ENCODE measurements at places on chromosomes 3 and 15.

DNA sequence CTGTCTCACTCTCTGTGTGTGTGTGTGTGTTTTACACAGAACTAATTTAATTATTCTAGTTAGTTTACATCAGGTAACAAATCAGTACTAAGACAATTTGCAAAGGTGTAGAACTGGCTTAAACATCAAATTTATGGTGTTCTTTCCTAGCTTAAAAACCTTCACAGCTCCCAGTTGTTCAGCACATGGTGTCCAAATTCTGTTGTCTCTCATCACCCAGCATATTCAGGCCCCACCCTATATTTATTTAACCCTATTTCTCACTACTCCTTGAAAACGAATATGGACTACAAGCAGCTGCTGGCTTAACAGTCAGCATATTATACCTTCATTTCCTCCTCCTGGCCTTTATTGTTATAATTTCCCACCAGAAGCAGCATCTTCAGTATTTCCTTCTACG lies 1.2 kb downstream of the IL20RB start:
- no peak for DNase-seq

DNA sequence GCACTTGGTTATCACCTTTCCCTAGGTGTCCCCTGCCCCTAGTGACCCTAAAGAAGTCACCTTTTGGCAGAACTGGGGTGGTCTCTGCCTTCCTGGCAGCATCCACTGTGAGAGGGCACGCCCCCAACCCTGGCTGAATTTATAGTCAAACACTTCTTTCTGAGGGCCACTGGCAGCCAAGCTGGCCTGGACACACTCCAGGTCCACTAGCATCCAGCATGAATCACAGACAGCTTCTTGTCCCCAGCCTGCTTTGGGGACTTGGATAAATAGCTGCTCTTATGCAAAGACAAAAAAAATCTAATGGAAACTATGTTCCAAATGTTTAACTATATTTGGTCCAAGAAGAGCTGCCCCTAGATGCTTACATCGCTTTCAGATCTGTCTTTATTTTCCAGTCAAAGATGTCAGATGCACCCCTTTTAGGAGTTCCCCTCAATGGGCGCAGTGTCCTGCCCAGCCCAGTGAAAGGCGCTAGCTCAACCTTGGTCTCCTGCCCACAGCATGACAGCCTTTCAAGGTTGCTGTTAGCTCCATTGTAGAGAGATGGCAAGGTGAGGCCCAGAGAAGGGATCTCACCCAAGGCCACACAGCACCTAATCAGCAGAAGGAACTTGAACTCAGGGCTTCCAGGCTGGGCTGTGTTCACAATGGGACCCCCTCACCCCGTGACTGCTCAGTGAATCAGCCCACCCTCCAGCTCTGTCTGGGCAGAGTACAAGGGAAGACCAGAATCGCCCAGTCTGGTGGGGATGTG lies 7.0 kb downstream of the RASL12 start:
- DNase-seq = no peak

DNA sequence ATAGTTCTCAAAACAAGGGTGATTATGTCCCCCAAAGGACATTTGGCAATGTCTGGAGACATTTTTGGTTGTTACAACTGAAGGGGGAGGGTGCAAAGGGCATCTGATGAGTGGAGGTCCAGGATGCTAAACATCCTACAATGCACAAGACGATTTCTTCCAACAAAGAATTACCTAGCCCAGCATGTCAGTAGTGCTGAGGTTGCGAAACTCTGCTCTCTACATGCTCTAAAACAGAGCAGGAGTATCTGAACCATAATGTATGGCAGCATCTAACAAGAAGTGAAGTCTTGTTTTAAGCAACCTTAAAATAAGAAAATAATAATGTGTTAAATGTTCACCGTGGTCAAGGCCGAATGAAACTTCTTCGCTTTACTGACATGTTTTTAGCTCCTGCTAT lies 7.0 kb downstream of the GYG1 start:
- no peak for DNase-seq

DNA sequence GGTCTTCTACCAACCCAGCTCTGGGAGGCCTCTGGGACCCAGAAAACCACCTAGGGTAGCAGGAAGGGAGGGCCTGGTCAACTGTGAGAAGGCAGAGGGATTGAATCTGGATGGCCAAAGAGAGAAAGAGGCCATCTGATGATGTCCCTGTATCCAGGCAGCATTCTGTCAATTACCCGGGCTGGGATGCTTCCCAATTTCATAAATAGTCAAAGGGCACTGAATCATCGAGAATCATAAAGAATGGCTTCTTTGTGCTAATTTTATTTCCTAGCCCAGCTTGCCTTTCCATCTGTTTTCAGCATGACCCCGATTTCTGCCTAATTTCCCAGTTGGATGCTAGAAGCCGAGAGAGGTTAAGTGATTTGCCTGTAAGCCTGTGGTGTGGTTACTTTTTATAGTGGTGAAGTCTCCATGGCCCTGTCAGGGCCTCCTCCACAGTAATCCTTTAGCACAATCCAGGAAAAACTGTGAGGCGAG lies 129.2 kb downstream of the FAM43A start:
- no peak for DNase-seq

DNA sequence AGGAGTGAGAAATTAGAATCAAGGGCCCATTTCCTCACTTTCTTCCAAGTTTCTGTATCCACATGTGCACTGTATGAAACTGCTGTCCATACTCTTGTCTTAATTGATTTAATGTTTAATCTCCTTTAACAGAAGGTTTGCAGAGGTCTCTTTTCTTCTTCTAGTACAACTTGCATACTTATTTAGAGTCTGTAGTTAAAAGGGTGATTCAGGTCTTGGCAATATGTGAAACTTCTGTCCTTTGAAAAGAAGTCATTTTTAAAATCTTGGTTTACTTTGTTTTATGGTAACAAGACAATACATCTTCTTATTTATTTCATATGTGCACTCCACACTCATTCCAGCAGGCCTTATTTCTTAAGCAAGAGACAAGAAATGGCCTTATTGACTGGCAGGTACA lies 25.8 kb downstream of the TMEM45A start:
- no peak for DNase-seq

GRCh38 chr3:158911586-158911985 lies 109.7 kb downstream of the MFSD1 start:
- no peak for DNase-seq

DNA sequence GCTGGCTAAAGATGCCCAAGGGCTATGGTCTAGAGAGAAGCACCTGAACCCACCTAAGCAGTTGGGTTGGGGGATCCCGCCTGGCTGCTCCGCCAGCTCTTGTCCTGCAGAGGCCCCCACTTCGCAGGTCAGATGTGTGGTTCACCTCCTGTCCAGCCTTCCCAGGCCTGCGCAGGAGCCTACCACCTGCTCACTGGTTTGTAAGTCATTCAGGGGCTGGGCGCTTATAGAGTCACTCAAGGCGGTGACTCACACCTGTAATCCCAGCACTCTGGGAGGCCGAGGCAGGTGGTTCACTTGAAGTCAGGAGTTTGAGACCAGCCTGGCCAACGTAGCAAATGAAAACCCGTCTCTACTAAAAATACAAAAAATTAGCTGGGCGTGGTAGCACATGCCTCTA lies 3.9 kb upstream of the FURIN start:
- DNase-seq = no peak

DNA sequence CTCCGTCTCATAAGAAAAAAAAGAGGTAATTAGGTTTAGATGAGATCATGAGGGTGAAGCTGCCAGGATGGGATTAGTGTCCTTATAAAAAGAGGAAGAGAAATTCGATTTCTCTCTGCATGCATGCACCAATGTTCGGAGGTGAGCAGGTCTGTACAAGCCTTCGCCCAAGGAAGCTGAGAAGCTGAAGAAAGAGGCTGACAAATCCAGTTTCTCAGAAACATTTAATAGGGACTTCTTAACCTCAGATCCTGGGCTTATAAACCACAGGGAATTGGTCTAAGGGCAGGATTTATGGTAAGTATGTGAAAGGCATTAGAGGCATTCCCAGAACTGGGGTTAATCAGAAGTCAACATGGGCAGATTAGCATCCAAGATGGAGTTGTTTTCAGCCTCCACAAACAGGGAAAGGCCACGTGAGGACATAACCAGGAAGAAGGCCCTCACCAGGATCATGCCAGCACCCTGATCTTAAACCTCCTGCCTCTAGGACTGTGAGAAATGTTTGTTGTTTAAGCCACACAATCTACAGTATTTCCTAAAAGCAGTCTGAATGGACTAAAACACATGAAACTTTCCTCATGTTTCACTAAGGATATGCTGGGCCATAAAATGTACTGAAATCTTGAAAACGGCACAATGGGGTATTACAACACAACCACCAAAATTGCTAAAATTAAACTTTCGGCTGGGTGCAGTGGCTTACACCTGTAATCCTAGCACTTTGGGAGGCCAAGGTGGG lies 11.3 kb downstream of the SHISA5 start:
- DNase-seq = no peak

- no peak for DNase-seq
Observed at GRCh38 chr3:129429080-129429451, 630 bp upstream of the EFCAB12 start.

DNA sequence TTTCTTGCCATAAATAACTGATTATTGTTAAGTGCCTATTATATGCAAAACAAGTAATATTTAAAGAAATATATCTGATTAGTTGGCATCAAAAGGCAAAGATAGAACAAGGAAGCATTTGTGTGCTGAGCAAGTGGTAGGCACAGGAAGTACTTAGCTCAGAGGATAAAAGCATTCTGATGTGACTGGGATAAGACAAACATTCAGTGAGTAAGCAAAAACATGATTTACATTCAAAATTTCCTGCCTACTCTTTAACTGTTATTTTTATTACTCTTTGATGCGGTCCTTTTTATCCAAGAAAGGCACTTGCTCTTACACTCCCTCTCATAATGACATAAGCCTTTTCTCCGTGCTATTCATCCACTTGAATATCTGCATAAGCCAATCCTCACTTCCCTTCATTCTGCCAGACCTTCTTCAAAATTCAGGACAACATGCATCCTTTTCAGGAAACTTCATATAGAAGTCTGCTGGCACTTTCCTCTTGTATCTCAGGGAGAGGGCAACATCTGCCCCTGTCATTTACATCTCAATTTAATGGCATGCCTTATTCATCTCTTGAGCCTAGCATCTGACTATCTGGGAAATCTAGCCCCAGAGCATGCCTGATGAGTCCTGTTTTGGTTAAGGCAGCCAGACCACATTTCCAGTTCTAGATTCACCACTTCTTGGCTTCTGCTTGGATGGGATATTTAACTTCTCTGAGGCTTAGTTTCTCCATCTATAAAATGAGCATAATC lies 478.2 kb upstream of the ROBO2 start:
- DNase-seq = no peak

DNA sequence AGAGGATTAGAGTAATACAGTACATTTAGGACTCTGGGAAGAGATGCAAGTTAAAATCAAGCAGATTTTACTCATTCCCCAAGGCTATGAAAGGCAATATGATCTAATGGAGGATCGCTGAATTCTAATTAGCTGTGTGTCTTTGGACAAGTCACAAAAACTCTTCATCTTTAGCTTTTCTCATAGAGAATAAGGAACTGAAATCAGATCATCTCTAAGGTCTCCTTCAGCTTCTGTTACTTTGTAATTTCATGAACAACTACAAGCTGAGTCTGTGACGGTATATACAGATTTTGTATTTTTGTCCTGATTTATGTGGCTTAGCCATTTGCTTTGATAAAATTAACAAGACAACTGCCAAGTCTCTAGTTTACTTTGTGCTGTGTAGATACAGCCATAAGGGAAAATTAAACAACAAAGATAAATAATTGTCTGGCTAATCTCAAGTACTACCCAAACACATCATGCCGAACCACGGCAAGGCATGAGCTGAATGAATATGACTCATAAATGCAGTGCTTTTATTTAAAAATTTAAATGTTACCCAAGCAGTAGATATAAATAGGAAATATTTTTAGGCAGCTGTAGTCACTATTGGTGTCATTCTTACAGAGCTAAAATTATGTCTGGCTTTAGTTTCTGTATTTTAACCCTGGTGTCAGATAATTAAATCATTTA lies 81.5 kb downstream of the GAP43 start:
- no peak for DNase-seq

DNA sequence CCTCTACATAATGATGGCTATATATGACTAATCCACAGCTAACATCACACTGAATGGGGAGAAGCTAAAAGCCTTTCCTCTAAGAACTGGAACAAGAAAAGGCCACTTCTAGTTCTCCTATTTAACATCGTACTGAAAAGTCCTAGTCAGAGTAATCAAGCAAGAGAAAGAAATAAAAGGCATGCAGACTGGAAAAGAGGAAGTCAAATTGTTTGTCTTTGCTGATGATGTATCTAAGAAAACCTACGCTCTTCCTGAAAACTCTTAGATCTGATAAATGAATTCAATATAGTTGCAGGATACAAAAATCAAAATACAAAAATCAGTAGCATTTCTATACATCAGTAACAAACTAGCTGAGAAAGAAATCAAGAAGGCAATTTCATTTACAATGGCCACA lies 116.9 kb downstream of the TP63 start:
- no peak for DNase-seq

- no peak for DNase-seq
Observed at GRCh38 chr15:88839146-88839545, 35.9 kb downstream of the ACAN start.

DNA sequence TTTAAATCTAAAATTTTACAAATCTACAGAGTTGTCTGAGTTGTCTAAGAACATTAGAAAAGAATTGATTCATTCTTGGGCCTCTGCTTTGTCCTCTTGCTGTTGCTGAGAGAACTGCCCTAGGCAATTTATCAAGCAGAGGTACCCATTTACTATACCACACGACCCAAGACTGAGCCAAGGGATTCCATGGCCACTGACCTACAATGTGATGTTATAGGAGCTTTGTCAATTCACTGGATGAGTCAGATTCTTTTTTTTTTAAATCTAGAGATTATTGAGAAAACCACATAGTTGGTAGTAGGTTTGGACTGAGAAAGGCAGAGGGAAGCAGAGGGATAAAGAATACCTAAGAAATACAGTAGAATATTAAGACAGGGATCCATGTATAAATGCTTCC lies 55.3 kb downstream of the TRAT1 start:
- DNase-seq = no peak

GRCh38 chr3:14424711-14425580 lies 22.5 kb downstream of the SLC6A6 start:
- no peak for DNase-seq

DNA sequence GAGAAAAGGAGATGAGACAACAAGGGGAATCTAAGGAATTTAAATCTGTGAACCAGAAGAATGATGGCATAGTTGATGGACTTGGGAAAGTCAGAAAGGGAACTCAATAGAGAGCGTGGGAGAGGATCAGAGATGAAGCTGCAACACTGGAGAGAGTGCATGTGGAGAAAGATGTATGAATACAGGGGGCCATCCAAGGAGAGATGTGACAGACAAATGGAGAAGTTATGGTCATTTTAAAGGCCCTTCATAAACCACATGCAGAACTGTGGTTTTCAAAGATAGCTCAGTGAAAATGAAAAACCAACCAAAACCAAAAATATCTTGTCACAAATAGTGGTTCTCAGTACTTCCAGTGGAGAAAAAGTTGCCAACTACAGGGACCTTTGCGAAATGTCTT lies 265.2 kb downstream of the SUCLG2 start:
- no peak for DNase-seq

GRCh38 chr15:72358650-72359171 lies 17.1 kb downstream of the HEXA start:
- no peak for DNase-seq

- DNase-seq = no peak
Observed at GRCh38 chr3:138467931-138468330, 33.5 kb downstream of the ESYT3 start.

- DNase-seq = no peak
Observed at GRCh38 chr15:98723195-98723594, 74.9 kb downstream of the IGF1R start.

Measured in activated naive CD4-positive, alpha-beta T cell treated with anti-CD3 and anti-CD28 coated beads, Interleukin-2, amount 50 U/mL, for 16 hours (primary cell).